ENCODE measurements at places on chromosomes 7 and 10. TPM values are rescaled to one million over a fixed set of nuclear protein-coding genes. Genes with fewer than 3 reads are reported as not detected.

Gene CPA4
- 17.6 TPM for total RNA-seq

Gene GLI3
- 13.5 TPM for total RNA-seq

Gene PDE6C
- not detected for total RNA-seq

Gene NPC1L1
- total RNA-seq, result not detected

Gene GRM8
- not detected for total RNA-seq

Gene MAGI2
- 8.9 TPM for total RNA-seq

Gene GSTK1
- 97.1 TPM for total RNA-seq

DNA sequence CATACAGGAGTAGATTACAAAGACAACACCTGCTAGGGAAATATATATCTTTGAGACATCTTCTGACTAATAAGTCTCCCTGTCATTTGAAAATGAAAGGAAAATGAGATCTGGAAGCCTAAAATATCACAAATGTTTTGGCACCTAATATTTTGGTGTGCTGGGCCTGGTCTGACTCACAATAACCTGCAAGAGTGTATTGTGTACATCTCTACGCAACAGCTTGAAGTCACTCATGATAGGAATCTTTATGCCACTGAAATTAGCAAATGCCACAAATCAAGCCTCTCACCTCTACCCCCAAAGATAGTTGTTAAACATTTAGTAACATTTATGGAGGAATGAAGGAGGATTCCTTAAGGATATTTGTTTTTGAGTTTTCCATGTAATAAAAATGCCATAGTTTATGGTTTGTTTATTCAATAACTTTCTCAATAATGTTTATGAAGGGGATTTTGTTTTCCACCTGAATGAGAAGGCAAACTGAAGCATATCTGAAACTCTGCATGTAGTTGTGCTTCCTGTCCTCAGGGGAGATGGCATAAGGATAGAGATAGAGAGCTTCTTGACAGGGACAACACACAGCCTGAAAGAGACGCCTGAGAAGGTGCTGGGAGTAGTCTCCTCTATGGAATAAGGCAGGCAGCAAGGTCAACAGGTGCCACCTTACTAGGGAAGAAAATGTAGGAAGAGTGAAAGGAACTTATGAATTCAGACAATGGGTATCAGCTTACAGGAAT, 197.4 kb downstream of the AHR start:
- no peak for DNase-seq
- H3K4me1 ChIP-seq, result peaks cover 26% of the 10 kb centered on the region
- H3K4me3 ChIP-seq, result no peak overlapping the region

DNA sequence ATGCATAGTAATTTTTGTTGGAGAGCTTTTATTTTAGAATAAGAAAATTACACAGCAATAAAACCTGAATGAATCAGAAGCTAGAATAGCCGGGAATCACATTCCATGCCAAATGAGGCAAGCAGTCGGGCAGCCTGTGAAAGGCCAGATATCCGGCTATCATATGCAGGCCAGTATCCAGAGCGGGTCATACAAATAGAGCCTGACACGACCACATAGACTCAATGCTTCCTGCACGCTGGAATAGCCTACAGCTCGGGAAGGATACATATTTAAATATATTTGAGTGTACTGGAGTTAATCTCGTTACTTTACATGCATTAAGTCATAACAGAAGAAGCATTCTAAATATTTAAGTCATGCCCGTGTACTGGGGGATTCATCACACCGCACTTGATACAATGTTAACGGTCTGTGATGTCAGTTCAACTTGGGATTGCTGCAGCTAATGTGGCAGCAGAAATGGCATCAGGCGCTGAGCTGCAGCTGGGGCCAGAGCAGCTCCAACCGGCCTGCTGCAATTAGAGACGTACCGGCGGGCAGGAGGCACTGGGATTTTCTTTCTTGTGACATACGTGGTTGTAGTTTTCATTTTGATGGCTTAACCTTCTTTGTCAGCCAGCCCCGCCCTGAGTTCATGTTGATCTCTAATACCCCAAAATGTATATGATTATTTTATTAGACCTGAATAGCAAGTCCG, 112.0 kb downstream of the EBF3 start:
- no peaks in the 10 kb centered on the region for H3K4me1 ChIP-seq
- no peak overlapping the region for H3K4me3 ChIP-seq
- DNase-seq, result no peak
- H3K27me3 ChIP-seq, result peaks cover 5% of the 10 kb centered on the region
- no peaks in the 10 kb centered on the region for H3K36me3 ChIP-seq
- H3K27ac ChIP-seq, result no peak overlapping the region

DNA sequence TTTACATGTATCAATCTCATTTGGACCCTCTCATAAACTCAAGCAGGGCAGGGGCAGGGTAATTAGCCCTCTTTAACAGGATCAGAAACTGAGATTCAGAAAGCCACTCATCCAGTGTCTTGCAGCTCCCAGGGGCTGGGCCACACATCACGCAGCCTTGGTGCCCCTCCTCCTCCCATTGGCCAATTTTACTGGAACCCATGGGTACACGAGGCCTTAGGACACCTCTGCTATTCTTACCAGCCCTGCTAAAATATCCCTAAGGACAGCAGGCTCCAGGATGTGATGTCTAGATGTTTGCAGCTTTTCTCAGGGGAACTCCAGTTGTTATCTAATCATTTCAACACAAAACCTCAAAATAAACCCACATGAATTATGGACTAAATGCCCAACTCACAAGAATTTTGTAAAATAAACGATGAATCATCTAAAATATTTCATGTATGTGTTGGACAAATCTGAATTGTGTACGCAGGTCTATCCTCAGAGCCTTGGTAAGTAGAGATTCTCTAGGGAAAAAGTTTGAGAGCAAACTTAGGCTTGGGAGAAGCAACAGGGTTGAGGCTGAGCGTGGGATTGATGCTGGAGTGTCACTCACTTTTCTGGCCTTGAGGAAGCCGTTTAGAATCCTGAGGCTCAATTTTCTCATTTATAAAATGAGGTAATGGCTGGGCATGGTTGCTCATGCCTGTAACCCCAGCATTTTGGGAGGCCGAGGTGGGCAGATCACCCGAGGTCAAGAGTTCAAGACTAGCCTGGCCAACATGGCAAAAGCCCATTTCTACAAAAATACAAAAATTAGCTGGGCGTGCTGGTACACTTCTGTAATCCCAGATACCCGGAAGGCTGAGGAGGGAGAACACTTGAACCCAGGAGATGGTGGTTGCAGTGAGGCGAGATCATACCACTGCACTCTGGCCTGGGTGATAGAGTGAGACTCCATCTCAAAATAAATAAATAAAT, 69.7 kb upstream of the TNS3 start:
- peaks cover 51% of the 10 kb centered on the region for H3K4me1 ChIP-seq
- peak; percentile 94 for DNase-seq
- H3K4me3 ChIP-seq, result peak overlapping the region; percentile 65
- peak overlapping the region; percentile 98 for H3K27ac ChIP-seq
- H3K27me3 ChIP-seq, result no peaks in the 10 kb centered on the region

DNA sequence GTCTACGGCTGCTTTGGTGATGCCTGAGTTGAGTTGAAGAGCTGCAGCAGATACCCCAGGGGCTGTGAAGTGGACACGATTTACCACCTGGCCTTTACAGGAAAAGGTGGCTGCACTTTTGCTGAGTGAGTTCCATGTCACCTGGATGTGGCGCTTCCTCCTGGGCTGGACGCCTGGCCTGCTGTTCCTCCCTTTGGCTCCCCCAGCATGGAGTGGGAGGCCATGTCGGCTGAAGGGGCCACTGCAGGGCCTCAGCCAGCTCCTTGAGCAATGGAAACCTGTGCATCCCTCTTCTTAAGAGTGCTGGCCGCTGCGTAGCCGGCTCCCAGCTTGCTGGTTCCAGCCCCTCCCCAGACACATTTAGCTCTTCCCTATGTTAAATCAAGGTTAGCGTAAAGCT, 221.0 kb downstream of the GLRX3 start:
- no peak overlapping the region for H3K4me3 ChIP-seq
- no peak for DNase-seq
- H3K27me3 ChIP-seq, result no peaks in the 10 kb centered on the region
- no peaks in the 10 kb centered on the region for H3K4me1 ChIP-seq

DNA sequence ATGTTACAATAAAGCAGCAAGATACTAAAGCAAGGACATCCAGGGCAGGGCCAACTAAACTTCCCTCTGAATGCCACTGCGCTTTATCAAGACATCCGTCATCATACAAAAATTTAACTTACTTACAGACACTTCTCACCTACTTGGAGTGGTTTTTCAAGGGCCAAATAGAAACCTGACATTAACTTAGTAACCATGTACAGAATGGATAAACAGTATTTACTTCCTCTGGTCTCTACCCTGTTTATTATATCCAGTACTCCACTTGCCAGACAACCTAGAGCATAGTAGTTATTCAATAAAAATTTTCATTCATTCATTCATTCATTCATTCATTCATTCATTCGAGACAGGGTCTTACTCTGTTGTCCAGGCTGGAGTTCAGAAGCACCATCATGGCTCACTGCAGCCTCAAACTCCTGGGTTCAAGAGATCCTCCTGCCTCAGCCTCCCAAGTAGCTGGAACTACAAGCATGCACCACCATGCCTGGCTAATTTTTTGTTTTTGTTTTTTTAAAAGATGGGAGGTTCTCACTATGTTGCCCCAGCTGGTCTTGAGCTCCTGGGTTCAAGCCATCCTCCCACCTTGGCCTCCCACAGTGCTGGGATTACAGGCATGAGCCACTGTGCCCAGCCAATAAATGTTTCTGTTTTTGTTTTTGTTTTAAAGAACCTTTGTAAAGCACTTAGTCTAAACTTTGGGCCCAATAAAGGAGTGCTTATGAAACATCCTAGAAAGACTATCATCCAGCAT, 19.0 kb downstream of the SMURF1 start:
- no peak for DNase-seq
- H3K4me3 ChIP-seq, result no peak overlapping the region
- peaks cover 77% of the 10 kb centered on the region for H3K4me1 ChIP-seq
- no peak overlapping the region for H3K27ac ChIP-seq

DNA sequence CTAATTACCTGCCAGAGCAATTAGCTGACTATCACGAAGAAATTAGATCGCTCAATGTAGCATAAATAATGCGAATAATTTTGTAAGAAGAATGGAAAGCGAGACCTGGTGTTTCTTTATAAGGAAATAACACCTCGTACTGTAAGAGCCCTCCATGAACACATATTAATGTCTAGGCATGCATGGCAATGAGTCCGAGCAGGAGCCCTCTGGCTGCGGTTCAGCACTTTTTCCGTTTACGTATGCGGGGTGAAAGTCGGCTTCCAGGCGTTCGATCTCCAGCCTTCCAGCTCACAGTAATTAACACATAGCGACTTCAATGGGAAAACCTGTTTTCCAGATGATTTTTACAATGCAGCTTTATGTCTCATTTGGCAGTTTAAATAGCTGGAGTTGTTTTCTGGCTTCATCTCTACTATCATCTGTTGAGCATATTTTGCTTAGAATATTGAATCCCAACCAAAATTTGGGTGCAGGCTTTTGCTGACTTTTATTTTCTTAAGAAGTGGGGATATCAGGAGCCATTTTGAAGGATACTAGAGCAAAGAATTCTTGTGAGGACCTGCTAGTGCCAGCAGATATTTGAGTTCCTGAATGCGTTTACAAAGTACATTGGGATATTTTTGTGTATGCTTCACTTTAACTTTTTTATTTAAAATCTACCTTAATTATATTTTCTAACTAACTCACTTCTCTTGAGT, 7.2 kb upstream of the SP8 start:
- DNase-seq, result no peak
- no peaks in the 10 kb centered on the region for H3K36me3 ChIP-seq
- no peak overlapping the region for H3K4me3 ChIP-seq

- DNase-seq, result no peak
- H3K4me3 ChIP-seq, result no peak overlapping the region
- H3K27ac ChIP-seq, result no peak overlapping the region
- no peaks in the 10 kb centered on the region for H3K27me3 ChIP-seq
Observed at GRCh38 chr10:114545071-114545470, 113.0 kb downstream of the ABLIM1 start.

DNA sequence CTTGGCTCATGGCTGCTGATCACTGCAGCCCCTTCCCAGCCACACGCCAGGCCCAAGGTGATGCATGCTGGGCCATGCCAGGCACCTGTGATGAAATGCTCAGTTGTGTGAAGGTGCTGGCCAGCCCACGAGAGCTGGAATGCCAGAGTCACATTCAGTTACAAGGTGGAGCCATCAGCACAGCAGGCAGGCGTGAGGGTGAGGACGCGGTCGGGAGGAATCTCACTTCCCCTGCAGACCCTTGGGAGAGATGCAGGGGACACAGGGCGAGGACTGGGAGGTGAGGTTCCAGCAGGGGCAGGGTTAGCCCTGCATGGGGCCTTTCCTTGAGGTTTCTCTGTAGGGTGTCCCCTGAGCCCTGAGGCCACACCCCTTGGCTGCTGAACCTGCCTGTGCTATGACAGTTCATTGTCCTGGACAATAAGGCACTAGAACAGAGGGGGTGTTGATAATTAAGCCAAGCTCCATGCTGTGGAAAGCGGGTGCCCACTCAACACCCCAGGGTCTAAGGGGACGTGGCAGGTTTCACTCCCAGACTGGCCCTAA, 82.4 kb downstream of the ADARB2 start:
- no peak for DNase-seq
- H3K4me3 ChIP-seq, result no peak overlapping the region
- H3K36me3 ChIP-seq, result no peaks in the 10 kb centered on the region
- H3K27ac ChIP-seq, result no peak overlapping the region
- no peaks in the 10 kb centered on the region for H3K27me3 ChIP-seq
- no peaks in the 10 kb centered on the region for H3K4me1 ChIP-seq

DNA sequence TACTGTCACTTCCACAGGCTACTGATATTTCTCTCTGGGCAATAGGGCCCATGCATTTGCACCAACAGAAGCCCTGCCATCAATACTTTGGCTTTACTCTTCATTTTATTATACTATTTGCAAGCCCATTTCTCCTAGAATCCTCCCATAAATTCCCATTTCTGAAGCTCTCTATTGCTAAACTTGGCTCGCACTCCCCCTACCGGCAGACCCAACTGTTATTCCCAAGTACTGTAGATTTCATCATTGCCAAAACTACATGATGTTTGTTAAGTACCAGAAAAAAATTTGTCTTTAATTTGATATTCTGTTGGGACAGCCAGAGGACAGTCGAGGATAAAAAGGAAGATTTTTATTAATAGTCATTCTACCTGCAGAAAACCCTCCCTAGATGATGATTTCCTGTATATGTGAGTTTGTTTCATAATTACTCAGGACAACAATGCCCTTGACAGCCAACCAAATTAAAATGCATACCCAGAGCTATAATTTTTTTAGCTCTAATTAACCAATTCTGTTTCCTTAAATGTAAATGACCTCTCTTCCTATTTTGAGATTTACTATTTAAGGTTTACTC, 298.6 kb downstream of the REEP3 start:
- peaks cover 4% of the 10 kb centered on the region for H3K27me3 ChIP-seq
- no peaks in the 10 kb centered on the region for H3K36me3 ChIP-seq
- H3K27ac ChIP-seq, result no peak overlapping the region
- DNase-seq, result peak; percentile 59
- H3K4me1 ChIP-seq, result no peaks in the 10 kb centered on the region

GRCh38 chr10:3777981-3778691, 6.9 kb downstream of the KLF6 start:
- H3K4me1 ChIP-seq, result peaks cover 93% of the 10 kb centered on the region
- no peak for DNase-seq
- peaks cover 92% of the 10 kb centered on the region for H3K27me3 ChIP-seq
- H3K4me3 ChIP-seq, result peak overlapping the region; percentile 96

GRCh38 chr10:1036341-1036791, 10.7 kb upstream of the IDI2 start:
- no peak overlapping the region for H3K27ac ChIP-seq
- DNase-seq, result peak; percentile 54
- no peaks in the 10 kb centered on the region for H3K27me3 ChIP-seq

GRCh38 chr10:96263669-96264068, 7.7 kb downstream of the BLNK start:
- no peak overlapping the region for H3K27ac ChIP-seq
- peaks cover 1% of the 10 kb centered on the region for H3K27me3 ChIP-seq
- no peak overlapping the region for H3K4me3 ChIP-seq
- no peak for DNase-seq

All from HFFc6 (cell line).